Stimulated activated CD8-positive, alpha-beta memory T cell treated with anti-CD3 and anti-CD28 coated beads, Interleukin-15, amount 100 ng/mL, for 4 hours (primary cell): ENCODE measurements at places on chromosomes 6 and 20.

DNA sequence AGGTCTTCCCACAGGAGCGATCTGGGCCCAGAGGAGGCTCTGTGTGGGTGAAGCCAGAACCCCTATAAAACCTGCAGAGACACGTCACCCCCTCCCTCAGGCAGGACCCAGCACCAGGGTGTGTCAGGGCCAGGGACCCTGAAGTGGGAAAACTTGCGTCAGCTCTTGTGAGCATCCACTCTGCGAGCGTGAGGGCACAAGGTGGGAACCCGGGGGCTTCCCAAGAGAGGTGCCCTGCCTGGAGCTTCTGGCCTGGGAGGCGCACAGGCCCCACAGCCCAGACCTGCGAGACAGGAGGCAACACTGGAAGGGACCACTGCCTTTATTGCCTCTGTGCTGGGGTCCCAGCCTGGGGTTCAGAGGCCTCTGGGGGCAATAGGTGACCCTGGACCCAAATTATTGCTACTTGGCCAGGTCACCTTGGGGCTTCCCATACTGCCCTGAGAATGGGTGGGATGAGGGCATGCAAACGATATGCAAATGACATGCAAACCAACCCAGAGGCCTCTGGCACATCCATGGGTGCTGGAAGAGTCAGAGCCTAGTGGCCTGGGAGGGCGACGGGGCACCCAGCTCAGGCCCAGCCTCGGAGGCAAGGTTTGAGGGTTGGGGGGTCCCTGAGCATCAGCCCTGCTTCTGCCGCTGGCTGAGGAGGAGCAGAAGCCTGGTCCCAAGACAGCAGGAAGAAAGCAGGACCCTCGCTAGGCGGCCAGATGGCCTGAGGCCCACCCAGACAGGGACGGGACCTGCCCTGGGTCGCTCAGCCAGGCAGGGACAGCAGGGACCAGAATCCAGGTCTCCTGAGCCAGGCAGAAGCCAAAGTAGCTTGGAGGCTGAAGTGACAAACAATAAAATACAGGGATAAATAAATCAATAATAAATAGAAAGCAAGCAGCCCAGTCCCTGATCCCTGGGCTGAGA, 5.1 kb upstream of the C20orf144 start:
- no peak for DNase-seq

- no peak for DNase-seq
Observed at GRCh38 chr20:58056921-58057686, 171.3 kb downstream of the ANKRD60 start.

GRCh38 chr6:38549795-38550194, 89.9 kb downstream of the BTBD9 start:
- DNase-seq = no peak

- DNase-seq = no peak
Observed at GRCh38 chr20:23513164-23513563, 22.2 kb downstream of the CST8 start.
